ENCODE measurements at places on chromosomes 13 and 19.

- no peak for DNase-seq
Measured at GRCh38 chr13:106981051-106981450, 413.1 kb upstream of the ARGLU1 start.

- no peak for DNase-seq
Measured at GRCh38 chr19:6540918-6541689, 10.3 kb downstream of the TNFSF9 start.

GRCh38 chr19:45753548-45753947 lies 15.5 kb downstream of the SIX5 start:
- no peak for DNase-seq

DNA sequence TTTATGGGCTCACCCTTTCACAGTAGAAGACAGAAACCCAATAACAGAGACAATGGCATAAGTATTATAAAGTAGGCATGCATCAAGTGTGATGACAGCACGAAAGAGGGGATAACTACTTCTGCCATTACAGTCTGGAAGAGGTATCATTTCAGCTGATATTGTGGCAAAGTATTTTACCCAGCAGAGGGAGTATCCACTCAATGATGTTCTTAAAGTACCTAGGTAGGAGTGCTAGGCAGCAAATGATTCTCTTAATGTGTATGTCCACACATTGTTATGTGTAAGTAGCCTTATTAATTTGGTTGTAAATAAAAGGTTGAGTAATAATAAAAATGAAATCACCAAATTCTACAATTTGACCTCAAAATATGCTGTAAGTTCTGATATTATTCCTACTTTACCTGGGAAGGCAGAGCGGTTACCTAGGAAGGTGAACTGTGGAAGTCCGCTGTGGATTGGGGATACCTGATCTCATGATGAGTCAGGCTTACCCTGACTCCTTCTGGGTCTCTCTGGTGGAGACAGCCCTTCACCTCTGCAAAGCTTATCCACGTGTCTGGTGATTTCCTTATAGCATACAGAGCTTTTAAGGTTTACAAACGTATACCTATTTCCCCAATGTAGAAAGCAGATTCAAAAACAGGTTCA lies 4.1 kb upstream of the UBAC2 start:
- no peak for DNase-seq

DNA sequence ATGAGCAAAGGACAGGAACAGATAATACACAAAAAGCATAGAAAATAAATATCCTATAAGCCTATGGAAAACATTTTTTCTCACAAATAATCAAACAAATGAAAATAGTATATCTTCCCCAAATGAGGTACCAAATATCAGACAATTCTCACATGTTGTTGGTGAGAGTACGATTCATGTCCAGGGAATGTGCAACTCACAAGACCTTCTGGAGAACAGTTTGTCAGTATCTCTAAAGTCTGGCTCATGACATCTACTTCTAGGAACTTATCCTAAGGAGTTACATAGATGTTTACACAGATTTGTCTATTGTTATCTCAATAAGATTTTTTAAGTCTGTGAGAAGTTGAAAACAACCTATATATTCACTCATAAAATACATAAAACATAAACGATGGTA lies 80.3 kb upstream of the ARHGEF7 start:
- peak; percentile 13 for DNase-seq

DNA sequence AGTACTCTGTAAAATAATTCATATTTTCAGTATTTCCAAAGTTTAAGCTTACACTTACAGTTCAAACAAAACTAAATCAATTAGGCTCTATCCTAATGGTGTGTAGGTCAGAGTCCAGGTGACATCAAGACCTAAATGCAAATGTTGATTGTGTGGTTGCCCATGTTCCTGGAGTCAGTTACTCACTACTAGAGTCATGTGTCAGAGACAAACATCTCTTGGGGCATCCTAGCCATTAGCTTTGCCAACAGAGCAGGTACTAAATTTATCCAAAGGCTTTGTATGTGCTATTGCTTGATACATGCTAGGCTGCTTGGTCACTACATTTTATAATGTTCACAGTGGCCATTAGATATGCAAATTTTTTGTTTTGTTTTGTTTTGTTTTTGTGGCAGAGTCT lies 11.7 kb downstream of the SPRY2 start:
- no peak for DNase-seq

GRCh38 chr13:97246596-97247158 lies 24.5 kb downstream of the MBNL2 start:
- DNase-seq: no peak

GRCh38 chr13:65260946-65261891 lies 1968.9 kb downstream of the PCDH9 start:
- peak; percentile 15 for DNase-seq

- DNase-seq: no peak
Measured at GRCh38 chr19:54335164-54335563, 3.8 kb downstream of the LILRA4 start.

DNA sequence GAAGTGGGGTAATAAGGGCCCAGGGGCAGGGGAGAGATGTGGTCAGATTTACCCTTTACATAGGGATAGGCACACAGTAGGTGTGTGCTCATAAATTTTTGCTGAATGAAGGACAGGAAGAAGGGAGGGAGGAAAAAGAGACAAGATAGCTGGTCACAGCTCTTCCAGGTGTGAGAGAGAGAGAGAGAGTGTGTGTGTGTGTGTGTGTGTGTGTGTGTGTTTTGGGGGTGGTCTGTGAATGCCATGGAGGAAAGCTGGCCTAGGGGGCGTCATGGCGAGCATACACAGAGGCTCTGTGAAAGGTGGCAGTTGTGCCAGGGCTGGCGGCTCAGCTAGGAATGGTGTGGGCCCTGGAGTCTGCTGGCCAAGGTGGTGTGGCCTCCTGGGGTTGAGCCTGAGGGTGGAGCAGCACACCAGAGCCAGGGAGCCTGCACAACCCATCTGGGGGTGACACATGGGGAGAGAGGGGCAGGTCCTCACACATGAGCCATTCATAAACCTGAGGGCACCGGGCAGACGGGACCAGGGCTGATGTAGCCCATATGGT lies 6.0 kb upstream of the PRX start:
- no peak for DNase-seq

DNA sequence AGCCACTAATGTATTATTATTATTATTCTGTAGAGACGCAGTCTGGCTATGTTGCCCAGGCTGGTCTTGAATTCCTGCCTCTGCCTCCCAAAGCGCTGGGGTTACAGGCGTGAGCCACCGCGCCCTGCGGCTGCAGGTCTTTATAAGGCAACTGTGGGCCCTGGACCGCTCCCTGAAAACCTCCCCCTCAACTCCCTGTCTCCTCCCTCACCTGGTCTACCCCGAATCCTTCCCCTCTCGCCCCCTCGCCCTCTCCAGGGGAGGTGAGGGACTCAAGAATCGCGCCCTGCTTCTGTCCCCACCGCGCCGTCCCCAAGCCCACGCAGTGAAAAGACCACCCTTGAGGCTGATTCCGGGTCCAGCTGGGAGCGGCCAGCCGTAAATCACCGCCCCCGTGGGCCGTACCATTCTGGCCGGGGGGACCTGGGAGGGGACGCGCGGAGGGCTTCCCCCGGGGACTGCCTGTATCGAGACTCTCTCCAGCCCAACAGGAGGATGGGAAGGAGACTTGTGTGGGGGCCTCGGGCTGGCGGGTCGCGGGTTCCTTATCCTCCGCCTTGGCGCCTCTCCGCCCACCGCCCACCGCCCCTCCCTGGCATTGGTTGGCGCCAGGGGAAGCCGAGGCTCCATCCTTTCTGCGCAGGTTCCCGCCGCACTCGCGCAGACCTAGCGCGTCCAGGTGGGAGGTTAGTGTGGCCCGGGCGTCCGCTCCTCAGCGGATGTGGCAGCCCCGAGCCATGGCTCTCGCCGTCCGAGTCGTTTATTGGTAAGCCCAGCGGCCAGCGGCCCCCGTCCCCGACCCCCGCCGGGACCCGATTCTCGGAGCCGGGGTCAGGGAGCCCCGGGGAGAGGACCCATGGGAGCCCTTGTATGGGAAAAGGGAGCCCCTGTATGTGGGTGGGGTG lies at the start of gene SELENOW:
TSS of gene SELENOW (plus strand) at position 655 of the 905 bp plus-strand sequence. CDS start at position 738, 83 bp downstream.
- DNase-seq: no peak

DNA sequence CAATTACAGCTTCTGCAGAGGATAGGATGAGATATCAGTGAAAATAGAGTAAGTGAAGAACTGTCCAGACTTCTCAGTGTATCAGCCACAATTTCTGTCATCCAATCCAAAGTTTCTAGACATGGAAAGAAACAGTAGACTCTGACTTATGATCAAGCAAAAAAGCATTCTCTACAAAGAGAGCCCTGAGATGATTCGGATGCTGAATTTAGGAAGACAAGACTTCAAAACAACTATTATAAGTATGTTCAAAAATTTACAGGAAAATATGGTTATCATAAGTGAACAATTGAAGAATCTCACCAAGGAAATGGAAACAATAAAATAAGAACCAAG lies 238.2 kb upstream of the IRS2 start:
- DNase-seq: no peak

- DNase-seq: no peak
Measured at GRCh38 chr13:49288458-49288857, 40.7 kb downstream of the CDADC1 start.

DNA sequence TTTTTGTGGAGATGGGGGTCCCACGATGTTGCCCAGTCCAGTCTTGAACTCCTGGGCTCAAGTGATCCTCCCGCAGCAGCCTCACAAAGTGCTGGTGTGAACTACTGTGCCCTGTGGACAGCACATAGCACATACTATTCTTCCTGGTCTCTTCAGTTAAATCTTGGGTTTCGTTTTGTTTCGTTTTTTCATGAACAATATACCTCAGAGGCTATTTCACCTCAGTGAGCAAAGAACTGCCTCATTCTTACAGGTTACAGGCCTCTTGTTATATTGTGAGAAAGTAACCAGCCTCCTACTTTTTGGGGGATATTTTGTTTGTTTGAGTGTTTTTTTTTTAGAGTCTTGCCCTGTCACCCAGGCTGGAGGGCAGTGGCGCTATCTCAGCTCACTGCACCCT lies 1.3 kb upstream of the C3 start:
- no peak for DNase-seq

DNA sequence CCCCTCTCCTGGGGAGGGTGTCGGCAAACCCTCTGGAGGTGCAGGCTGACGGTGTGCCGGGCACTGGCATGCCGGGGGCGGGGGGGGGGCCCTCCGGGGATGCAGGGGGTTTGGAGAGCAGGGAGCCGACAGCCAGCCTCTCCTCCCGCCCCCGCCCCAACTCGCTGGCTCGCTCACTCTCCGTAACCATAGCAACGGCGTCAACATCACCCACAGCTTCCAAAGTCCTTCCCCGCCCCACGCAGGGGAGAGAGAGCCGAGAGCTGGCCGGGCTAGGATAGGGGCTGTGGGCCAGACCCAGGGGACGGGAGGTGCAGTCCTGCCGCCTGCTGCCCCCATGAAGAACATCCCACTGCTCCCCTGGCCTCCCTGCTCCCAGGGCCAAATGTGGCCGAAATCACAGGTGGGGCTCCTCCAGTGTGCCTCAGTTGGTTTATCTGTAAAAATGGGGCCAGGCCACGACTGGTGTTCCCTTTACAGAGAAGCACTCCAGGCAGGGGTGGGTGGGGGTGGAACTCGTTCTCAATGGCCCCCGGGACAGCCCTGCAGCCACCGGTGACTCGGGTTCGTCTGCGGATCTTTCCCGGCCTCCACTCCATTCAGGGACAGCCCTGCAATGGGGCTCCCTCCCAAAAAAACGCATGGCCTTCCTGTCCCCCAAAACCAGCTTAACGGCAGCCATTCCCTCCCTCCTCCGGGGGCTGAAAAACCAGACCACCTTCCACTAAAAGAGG lies 3.2 kb downstream of the KLF16 start:
- DNase-seq: no peak

GRCh38 chr13:30026093-30026492 lies 175.7 kb upstream of the UBL3 start:
- DNase-seq: no peak

GRCh38 chr19:6573350-6573749 lies 17.6 kb downstream of the CD70 start:
- DNase-seq: no peak

All from retinal pigment epithelial cell (primary cell).